ENCODE measurements at places on chromosomes 7 and 10. TPM values are rescaled to one million over a fixed set of nuclear protein-coding genes. Genes with fewer than 3 reads are reported as not detected.

KCNMA1 gene
- total RNA-seq: 70.6 TPM

PLXDC2 gene
- 3.8 TPM for total RNA-seq

NYAP1 gene
- total RNA-seq: 2.0 TPM

ASZ1 gene
- total RNA-seq: not detected

GIMAP4 gene
- total RNA-seq: not detected

GPR85 gene
- total RNA-seq: 1.9 TPM

TSPAN15 gene
- 2.1 TPM for total RNA-seq

C10orf62 gene
- not detected for total RNA-seq

MMS19 gene
- total RNA-seq: 46.5 TPM

DKK1 gene
- 18.4 TPM for total RNA-seq

AOAH gene
- not detected for total RNA-seq

LRGUK gene
- total RNA-seq: 0.09 TPM

CYP2C19 gene
- total RNA-seq: not detected

TMEM229A gene
- not detected for total RNA-seq

CTAGE4 gene
- 0.32 TPM for total RNA-seq

VWA2 gene
- total RNA-seq: 0.86 TPM

UTF1 gene
- not detected for total RNA-seq

CABCOCO1 gene
- total RNA-seq: 0.79 TPM
